Ovary (tissue), 10 donors: ENCODE measurements at places on chromosomes 6 and 20.
A peak's percentile ranks its signal among the peaks of the same experiment; 100 is the strongest.

DNA sequence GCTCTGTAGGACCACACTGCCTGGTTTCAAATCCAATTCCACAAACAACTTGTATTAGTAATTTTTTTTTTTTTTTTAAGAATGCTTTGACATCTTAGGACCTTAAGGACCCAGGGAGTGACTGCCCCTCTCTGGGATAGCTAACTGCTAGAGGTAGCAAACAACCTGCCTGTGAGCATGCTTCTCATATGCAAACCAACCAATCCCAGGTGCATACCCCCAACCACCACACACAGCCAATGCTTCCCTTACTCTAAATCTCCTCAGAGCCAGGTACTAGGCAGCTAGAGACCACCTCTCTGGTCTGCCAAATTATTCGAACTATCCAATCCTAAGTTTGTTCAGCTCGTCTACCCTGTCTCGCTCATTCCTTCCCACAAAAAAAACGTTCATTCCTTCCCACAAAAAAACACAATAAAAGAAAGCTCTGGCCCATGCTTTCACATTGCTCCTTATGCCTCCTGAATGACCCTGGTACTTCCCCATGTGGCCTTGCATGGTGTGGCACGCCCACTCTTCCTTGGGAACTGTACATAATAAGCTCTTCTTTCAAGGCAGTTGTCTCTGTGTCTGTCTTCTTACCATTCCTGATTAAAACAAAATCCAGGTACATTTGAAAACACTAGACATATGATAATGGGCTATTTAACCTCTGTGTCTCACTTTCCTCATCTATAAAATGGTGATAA is 6.4 kb downstream of the SERAC1 start:
- no peak for DNase-seq

DNA sequence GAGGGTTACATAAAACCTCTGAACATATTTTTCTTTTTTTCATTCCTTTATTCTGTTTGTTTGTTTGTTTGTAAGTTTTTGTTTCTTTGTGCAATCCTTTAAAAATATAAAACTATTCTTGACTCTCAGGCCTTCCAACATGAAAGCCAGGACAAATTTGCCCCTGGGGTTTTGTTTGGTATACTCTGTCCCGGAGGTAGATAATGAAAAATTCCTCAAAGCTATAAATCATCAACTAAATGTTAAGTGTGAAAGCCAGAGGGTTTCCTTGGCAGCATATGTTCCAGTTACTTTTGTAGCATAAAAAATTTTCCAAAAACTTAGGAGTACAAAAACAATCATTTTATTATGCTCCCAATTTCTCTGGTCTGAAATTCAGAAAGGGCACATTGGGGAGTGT is 1084.3 kb upstream of the GJE1 start:
- DNase-seq = no peak

- DNase-seq = peak; percentile 58
These were observed 97.3 kb downstream of the ANKRD60 start for GRCh38 chr20:58131151-58131550.

GRCh38 chr6:11277275-11278206 is 45.1 kb upstream of the NEDD9 start:
- DNase-seq = peak; percentile 39

DNA sequence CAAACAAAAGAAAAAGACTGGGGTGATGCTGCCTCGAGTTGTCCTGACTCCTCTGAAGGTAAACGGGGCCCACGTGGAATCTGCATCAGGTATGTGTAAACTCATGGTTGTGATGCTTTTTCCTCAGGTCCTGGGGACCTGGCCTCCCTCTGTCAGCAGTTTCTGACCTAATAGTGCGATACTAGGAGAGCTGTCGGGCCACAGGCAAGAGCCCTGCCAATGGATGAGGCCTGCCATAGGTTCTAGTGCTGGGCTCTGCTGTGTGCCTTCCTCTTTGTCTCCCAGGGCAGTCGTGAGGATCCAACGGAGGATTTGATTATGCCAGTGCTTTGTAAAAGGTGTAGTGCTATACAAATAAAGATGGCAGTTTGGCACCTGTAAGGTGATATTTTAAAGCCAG is 71.2 kb downstream of the ASXL1 start:
- DNase-seq = no peak

DNA sequence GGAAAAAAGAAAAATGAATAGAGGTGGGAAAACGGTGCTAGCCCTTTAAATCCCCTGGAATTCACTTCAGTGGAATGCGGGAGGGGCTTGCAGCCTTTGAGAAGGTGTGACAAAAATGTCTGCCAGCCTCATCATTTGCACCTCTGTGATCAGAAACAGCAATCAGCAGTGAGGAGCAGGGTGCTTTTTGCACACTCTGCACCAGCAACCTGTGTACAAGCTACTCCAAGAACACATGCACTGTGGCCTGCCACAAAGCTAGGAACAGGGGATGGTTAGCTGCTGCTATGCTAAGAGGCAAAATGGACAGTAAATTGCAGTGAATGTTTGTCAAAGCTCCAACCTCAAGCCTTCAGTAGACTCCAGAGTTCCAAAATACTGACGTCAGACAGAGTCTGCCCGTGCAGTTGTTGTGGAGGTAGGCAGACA is 29.7 kb downstream of the GINS1 start:
- DNase-seq = no peak

- DNase-seq = no peak
These were observed 96.4 kb downstream of the RPS12 start for GRCh38 chr6:132910759-132911158.

DNA sequence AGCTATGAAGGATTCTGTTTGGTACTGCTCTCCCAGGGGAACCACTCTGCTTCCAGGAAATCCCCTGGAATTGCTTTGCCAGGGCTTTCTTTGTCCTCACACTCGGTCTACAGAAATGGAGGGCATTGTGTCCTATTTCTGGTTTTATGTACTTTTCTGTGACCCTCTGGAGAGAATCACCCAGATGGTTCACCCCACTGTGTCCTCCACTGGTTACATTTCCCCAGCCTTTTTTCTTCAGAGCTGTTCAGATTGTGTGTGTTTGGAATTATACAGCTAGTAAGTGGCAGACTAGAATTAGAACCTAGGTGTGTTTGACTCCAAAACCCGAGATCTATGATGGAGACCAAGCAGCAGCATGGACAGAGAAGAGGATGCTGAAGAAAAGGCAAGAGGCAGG is 80.8 kb downstream of the CD164 start:
- no peak for DNase-seq

GRCh38 chr20:1405801-1406200 is 12.9 kb upstream of the FKBP1A start:
- DNase-seq = no peak

- DNase-seq = no peak
These were observed 57.1 kb downstream of the PSMG4 start for GRCh38 chr6:3315841-3316240.

DNA sequence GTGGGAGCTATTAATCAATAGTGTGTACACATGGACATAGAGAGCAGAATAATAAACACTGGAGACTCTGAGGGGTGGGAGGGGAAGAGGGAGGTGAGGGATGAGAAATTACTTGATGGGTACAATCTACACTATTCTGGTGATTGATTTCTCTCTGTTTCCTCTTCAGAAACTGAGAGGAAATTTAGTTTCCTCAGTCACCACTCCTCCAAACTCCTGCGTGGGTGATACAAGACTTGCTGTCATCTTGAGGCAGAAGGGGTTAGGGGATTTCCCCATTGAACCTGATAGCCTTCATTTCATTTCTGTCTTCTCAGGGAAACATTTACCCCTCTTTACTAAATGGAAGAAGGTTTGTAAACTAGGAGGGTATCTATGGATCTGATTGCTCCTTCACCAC is 84.3 kb upstream of the ESR1 start:
- no peak for DNase-seq
